ENCODE measurements at places on chromosomes 11 and 22.

- DNase-seq = no peak
Measured at GRCh38 chr22:39226353-39226752, 18.4 kb downstream of the PDGFB start.

DNA sequence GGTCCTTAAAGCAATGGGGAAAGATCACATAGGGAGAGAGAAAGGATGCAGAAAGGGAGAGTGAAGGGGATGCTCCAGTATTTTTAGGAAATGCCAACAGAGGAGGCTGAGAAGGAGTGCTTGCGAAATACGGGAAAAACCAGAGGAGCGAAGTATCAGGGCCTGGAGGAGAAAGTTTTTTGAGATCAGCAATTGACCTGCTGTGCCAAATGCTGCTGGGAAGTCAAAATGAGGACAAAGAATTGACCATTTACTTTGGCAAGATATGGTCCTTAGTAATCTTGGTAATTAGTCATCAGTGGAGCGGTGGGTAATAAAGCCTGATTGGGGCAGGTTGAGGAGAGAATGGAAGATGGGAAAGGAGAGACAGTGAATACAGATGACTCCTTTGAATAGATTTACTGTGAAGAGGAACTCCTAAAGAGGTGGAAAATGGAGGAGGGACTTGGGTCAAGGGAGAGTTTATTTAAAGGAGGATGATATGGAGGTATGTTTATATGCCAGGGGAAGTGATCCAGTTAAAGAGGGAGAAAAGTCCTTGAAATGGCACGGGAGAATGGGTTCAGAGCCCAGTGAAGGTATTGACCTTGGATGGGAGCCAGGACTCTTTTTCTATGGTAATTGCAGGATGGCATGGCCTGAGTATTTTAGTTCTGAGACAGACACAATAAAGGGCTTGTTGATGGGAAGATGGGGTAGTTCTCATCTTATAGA is 111.5 kb downstream of the PKNOX2 start:
- no peak for DNase-seq

- no peak for DNase-seq
Measured at GRCh38 chr11:132496341-132496740, 1036.0 kb downstream of the OPCML start.

GRCh38 chr11:102990145-102990544 is 34.6 kb upstream of the MMP13 start:
- DNase-seq = no peak

DNA sequence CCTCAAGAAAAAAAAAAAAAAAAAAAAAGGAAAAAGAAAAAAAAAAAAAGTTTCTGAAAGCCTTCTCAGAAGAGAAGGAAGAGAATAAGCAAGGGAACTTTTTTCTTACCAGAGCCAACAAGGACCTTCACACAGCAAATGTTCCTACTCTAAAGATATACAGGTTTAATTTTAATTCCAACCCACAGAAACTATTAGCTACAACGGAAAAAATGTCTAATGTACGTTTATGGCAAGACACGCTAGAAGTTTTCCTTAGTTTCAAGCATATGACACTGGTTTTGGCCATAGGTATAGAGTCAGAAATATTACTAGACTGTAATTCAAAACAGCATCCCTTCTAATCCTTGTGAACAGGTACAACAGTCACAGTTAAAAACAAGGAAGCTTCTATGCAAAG is 120.1 kb downstream of the MRTFA start:
- DNase-seq = no peak

DNA sequence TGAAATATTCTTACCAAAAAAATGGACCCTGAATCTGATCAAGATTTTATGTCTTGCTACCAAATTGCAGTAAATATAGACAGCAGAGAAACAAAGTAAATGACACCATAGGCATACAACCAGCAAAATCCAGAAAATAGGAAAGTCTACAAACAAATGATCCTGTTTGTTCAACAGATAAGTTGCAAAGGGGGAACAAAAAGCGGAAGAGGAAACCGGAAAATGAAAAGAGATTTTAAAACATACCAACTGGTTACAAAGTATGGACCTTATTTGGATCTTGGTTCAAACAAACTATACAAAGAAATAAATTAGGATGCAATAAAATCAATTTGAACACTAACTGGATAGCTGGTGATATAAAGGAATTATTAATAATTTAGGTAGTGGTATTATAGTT is 92.0 kb downstream of the TMPRSS5 start:
- DNase-seq = no peak
